ENCODE measurements at places on chromosomes 1 and 21.
A peak's percentile ranks its signal among the peaks of the same experiment; 100 is the strongest.

DNA sequence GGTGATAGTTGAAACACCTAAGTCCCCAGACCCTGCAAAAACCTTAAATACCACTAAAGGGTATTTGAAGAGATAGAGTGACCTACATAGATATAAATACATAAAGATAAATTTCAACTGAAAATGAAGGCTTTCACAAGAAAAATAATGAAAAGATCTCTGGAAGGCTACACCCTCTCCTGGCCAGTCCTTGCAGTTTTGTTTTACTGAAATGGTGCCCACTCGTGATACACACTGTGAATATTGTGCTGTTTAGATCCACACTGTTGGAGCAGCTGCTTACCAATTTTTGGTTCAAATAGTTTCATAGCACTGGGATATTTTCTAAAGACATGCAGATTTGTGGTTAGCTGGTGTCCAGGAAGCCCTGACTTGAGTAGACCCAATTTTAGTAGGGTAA lies 31.5 kb upstream of the RNF187 start:
- no peak for DNase-seq

GRCh38 chr1:83964153-83964552 lies 34.8 kb downstream of the TTLL7 start:
- DNase-seq, result no peak

GRCh38 chr1:29211086-29212030 lies 19.4 kb downstream of the MECR start:
- no peak for DNase-seq

- DNase-seq, result no peak
Measured at GRCh38 chr1:186429017-186429416, 31.9 kb downstream of the PDC start.

DNA sequence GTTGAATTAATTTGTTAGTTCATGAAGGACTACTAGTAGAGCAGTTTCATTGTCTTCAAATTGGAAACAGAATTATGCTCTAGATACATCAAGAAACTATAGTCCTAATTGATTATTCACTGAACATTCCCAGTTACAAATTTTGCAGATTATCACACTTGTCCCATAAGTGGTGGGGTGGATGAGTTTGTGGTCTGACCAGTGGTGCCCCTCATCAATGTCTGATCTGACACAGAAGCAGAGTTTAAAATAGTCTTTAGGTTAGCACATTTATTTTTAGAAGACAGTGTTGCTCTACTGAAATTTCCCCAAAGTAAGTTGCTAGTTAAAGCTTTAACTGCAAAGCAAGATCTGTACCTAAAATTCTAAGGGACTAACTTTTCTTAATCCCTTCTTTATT lies 42.9 kb downstream of the INKA2 start:
- no peak for DNase-seq

DNA sequence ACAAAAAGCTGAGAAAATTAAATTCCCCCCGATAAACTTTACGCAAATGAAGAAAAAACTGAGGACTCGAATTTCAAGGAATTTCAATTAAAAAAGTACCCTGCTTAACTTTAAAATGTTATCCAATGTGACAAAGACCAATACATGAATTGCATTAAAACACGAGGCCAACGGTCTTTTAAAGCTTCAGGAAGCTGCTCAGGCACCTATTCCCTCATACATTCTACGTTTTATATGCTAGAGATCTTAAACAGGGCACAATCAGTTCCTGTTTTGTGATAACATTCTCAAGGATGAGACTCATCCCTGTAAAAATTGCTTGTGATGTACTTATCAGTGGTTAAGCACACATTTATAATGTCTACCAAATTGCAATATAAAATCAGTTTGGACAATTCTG lies 3.0 kb downstream of the YOD1 start:
- no peak for DNase-seq

GRCh38 chr1:174626031-174627025 lies 178.6 kb downstream of the GPR52 start:
- DNase-seq, result no peak

DNA sequence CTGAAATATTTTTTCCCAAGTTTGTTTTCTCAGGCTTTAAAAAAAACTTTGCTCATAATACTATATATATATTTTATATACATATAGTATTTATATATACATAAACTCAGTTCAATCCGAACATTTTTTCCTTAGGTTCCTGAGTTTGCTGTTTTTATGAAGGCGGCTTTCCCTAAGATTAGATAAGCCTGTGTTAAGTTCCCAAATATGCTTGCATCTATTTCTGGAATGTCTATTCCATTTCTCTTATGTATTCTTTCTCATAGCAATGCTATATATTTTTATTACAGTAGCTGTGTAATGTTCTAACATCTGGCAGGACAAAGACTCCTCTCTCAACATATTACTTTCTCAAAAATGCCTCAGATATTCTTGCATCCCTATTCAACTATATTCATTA lies 45.9 kb downstream of the ADSS2 start:
- no peak for DNase-seq

DNA sequence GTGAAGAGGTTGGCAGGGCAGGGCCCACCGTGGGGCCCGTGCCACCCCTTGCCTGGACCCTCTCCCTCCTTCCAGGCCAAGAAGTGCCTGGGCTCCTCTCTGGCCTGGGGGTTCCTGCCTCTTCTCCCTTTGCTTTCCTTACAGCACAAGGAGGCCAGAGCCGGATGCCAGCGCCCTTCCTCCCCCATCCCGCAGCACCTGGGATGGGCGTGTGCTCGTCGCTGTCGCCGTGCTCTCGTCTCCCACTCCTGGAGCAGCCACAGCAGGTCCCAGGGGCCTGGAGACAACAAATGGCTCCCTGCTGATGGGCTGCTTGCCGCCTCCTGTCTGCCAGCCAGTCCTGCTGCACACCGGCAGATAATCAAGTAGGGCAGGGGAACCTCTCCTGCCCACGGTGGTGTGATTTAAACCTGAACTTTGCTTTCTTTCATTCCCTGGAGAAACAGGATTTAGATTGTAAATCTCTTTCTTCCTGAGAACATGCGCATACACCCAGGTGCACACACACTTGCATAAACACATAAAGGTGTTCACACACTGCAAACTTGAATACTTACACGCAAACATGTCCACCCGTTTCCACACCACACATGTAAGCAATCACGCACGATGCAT lies 50.8 kb upstream of the POU3F1 start:
- peak; percentile 64 for DNase-seq

- DNase-seq, result no peak
Measured at GRCh38 chr1:91650764-91651163, 150.1 kb downstream of the CDC7 start.

Measured in NCI-H1436 (cell line).